NCI-H1105 treated with DMSO at 0.1 percent for 48 hours (cell line): ENCODE measurements at places on chromosomes 3 and 15.

- DNase-seq = no peak
Observed at GRCh38 chr15:50057196-50057595, 61.8 kb downstream of the ATP8B4 start.

GRCh38 chr3:18902081-18902793 is 246.1 kb upstream of the KCNH8 start:
- no peak for DNase-seq

- DNase-seq = no peak
Observed at GRCh38 chr3:164419220-164419619, 659.1 kb downstream of the SI start.

GRCh38 chr3:46360907-46361306 is 7.0 kb downstream of the CCR2 start:
- DNase-seq = no peak

- peak; percentile 84 for DNase-seq
Observed at GRCh38 chr3:132726341-132726823, 4.2 kb upstream of the NPHP3 start.

DNA sequence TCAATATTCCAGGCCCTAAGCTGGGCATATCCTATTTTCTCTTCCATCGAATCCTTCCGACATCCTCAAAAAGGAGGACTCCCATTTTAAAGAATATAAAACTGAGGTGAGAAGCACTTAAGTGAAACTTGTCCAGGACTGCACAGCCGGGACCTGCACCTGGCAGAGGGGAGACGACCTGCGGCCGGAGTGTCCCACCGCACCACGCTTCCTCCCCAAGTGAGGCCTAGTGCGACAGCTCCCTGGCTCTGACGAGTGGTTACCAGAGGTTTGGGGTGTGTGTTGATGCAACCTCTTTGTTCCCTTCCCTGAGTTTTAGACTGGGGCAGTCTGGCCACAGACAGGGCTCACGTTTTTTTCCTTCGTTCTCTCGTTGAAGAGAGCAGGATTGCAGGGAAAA is 24.9 kb upstream of the ATP2B2 start:
- no peak for DNase-seq

GRCh38 chr3:51773529-51774056 is 5.4 kb downstream of the IQCF6 start:
- peak; percentile 1 for DNase-seq

DNA sequence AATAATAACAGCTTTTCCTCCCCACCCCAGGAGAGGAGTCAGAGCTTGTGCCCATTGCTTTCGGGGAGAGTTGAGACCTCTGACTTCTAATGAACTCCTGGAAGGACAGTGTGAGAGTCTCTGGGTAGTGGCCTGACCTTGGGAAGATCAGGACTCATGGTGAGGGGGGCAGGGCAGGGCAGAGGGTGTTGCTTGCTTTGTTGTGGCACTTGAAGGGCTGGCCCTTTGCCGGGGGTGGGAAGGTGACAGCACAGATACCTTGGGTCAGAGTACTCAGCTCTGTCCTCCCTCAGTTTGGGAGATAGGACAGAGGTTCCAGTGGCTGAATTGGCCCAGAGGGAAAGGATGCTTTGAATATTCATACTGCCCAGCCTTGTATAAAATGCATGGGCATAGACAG is 15.8 kb downstream of the RBP2 start:
- no peak for DNase-seq

DNA sequence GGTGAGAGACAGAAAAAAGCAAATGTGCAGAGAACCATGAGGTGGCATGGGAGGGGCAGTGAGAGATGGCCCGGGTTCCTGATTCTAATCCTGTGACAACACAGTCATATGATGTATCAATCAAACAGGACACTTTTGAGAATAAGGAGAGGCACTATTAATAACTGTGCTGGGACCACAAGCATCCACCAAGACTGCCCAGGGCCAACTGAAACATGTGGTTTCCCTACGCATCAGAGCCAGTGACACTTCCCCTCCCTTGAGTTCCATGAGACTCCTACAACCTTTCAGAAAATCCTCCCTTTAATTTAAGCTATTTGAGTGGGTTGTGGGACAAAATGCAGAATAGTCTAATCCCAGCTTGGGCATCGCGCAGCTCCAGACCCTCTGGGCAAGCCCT is 17.4 kb downstream of the SH3BP5 start:
- DNase-seq = no peak

DNA sequence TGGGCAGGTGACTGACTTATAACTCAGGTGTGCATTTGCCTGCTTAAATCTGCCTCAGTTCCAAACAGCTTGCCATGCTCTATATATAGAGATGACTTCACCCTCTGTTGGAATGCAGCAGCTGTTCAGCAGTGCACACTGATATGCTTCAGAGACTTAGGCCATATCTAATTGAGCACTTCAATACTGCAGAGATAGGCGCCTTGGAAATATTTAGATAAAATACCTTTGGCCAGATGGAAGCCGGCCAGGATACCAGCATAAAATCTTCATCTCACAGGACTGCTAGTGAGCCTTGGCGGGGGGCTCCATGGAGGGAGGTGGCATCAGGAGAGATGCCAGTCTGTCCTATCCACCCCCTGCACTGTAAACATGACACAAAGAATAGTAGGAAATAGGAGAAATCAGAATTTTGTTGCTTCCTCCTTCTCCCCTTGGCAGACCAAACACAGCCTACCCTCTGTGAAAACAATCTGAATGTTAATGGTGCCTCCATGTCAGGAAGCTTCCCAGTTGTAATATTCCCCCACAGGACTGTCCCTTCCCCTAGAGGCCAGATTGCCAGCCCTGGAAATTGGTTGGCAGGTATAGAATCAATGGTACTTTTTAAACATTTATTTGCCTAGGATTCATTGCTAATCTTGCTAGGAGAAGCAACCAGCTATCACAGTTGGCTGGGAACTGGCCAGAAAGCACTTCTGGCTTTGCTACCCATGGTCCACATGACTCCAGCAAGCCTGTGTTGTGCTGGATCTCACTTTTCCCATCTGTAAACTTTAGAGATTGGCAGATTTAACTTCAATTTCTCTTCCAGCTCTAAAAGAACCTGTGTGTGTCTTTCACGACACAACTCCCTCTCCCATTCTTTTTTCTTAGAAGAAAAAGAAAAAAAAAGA is 215.5 kb upstream of the KCNMB2 start:
- no peak for DNase-seq

DNA sequence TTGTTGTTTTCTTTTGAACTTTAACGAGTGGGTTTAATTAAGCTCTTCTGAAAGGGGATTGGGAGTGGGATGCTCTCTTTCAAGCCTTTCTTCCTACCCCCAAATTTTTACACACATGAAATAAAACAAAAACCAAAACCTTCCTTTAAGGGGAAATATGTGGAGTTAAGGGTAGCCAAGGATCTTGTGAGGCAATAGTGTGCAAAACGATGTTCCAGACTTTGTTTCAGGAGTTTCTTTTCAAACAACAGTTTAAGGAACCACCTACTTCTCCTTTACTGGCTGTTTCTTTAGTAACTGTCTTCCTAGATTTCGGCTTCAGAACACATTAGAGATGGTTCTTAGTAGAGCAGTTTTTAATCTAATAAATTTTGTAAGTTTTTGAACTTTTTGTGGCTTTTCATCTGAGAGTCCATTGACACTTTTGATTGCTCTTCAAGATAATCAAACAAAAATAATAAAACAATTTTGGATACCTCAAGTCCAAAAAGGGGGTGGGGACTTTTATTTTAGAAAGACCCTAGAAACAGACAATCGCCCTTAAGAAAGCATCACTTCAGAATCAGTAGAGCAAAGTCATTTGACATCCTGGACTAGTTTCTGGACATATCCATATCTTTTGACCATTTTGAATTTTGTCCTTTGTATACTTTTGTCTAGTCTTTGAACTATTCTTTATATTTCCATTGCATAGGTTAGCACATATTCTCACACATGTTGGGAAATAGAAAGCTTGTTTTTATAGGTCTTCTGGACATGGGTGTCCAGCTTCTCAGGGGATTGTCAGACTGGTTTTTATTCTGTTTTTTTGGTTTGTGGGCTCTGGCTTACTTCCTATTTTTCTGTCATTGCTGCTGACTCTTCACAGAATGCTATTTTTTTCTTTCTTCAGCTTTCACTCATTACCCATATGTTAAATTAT is 6.0 kb downstream of the DIPK2A start:
- no peak for DNase-seq

- DNase-seq = no peak
Observed at GRCh38 chr3:5144316-5144994, 22.4 kb downstream of the ARL8B start.

DNA sequence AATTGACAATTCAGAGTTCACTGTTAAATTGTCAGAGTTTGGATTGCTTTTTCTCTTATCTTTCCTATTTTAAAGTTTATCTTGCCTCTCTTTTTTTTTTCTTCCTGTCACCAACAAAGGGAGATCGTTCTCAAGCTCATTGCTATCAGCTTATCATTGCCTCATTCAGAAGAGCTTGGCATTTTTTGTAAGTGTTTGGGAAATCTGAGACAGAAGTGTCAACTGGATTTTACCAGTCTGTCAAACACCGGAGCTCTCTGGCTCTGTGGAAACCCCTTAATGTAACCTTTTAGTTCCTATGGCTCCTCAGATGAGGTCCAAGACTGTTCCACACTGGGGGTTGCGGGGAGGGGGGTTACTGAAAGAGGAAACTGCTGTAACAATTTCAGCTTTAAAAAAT is 10.6 kb upstream of the TFG start:
- DNase-seq = no peak
